Endothelial cell of coronary artery (primary cell): ENCODE measurements at places on chromosomes 1 and 21. TPM values are rescaled to one million over a fixed set of nuclear protein-coding genes. Genes with fewer than 3 reads are reported as not detected.

Gene CBR3
- total RNA-seq: 5.7 and 11.1 TPM in 2 replicates

Gene OR2T11
- not detected in 2 replicates for total RNA-seq

Gene RGS8
- not detected in 2 replicates for total RNA-seq

Gene KMO
- under 0.01 TPM in 1 of 2 replicates, not detected in the other for total RNA-seq

Gene PLA2G2F
- total RNA-seq: not detected in 2 replicates

Gene TRIM58
- under 0.01 and 0.09 TPM in 2 replicates for total RNA-seq

Gene FAM72A
- 2.5 and 4.6 TPM in 2 replicates for total RNA-seq

Gene PLA2G2D
- not detected in 2 replicates for total RNA-seq

Gene ZNF593OS
- total RNA-seq: 0.09 TPM in 1 of 2 replicates, not detected in the other

Gene ZNF684
- 3.8 and 4.0 TPM in 2 replicates for total RNA-seq

Gene UBE2U
- total RNA-seq: not detected in 2 replicates

Gene ILDR2
- not detected in 2 replicates for total RNA-seq

Gene ANKRD45
- total RNA-seq: 0.36 TPM in 1 of 2 replicates, not detected in the other

Gene C1orf105
- total RNA-seq: not detected in 2 replicates

Gene LINGO4
- not detected in 2 replicates for total RNA-seq

Gene CRNN
- not detected in 2 replicates for total RNA-seq

Gene S1PR1
- 146 and 164 TPM in 2 replicates for total RNA-seq

Gene TBX15
- under 0.01 and 0.28 TPM in 2 replicates for total RNA-seq

Gene TRIM46
- total RNA-seq: 4.9 and 5.9 TPM in 2 replicates

Gene FAM177B
- not detected in 2 replicates for total RNA-seq

Gene ZNF124
- total RNA-seq: 38.9 and 61.5 TPM in 2 replicates

Gene SOX13
- total RNA-seq: 20.0 and 21.5 TPM in 2 replicates

Gene RBM15
- 32.0 and 38.4 TPM in 2 replicates for total RNA-seq

Gene MYOG
- total RNA-seq: not detected in 2 replicates

Gene OR2M3
- not detected in 2 replicates for total RNA-seq

Gene SPOCD1
- total RNA-seq: 33.4 and 49.5 TPM in 2 replicates

Gene HTR6
- not detected in 2 replicates for total RNA-seq

Gene DNAJC28
- total RNA-seq: 0.90 and 0.94 TPM in 2 replicates

Gene KCNA2
- not detected in 2 replicates for total RNA-seq

Gene STUM
- not detected in 2 replicates for total RNA-seq

Gene TP73
- 0.19 TPM in 1 of 2 replicates, not detected in the other for total RNA-seq

Gene HENMT1
- total RNA-seq: 1.2 and 1.8 TPM in 2 replicates

Gene LCE2A
- not detected in 2 replicates for total RNA-seq
